ENCODE measurements at places on chromosomes 2 and 18.

- no peak for DNase-seq
These were observed 1.0 kb upstream of the GMPPA start for GRCh38 chr2:219497495-219498279.

GRCh38 chr2:160630801-160631590, 137.4 kb upstream of the RBMS1 start:
- no peak for DNase-seq

DNA sequence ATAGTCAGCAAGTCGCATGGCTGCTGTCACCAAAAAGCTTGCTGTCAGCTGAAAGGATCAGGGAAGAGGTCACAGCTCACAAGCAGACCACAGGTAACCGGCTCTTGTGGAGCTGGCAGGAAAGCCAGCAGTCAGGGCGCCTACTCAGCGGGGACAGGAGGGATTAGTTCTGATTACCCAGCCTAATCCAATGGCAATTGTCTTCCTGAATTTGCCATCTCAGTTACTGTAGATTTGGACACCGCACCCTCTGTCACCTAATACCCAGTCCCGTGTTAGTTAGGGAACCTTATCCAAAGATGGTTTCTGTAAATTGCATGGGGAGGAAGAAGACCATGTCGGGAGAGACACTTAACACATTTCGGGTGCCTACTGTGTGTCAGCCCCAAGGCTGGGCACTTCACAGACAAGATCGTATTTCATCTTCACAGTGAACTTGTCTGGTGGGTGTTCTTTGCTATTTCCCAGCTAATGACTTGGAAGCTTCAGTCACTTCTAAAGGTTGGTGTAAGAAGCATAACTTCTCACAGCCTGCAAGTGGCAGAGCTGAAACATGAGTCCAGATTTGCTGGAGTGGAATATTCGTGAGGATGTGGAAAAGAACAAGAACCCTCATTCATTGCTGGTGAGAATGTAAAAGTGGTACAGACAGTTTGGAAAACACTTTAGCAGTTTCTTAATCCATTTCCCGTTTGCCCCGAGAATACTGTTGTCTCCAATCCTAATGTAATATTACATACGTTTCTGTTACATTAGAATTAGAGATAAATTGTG, 9.9 kb downstream of the ALPK2 start:
- DNase-seq: no peak

DNA sequence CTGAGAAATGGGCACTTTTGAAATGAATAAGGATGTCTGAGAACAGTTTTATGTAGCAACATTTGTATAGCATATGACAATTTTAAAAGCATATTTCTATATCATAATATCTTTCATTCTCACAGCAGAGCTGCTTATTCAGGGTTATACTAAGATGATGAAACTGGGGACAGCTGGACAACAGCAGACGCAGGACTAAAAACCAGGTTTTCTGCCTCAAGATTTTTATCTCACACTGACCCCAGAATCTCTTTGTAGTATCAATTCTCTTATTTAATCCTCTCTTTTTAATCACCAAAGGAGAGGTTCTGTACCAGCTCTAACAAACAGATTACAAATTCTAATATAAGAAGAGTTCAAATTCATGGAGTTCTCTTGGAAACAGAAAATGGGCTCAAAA, 74.2 kb upstream of the TFCP2L1 start:
- DNase-seq: no peak

GRCh38 chr2:109535217-109535946, 78.4 kb downstream of the SEPTIN10 start:
- no peak for DNase-seq

- DNase-seq: no peak
These were observed 369.6 kb upstream of the NRXN1 start for GRCh38 chr2:51401546-51401945.

GRCh38 chr2:12131975-12132374, 385.5 kb downstream of the LPIN1 start:
- no peak for DNase-seq

GRCh38 chr2:158808426-158808825, 13.3 kb downstream of the DAPL1 start:
- DNase-seq: no peak

DNA sequence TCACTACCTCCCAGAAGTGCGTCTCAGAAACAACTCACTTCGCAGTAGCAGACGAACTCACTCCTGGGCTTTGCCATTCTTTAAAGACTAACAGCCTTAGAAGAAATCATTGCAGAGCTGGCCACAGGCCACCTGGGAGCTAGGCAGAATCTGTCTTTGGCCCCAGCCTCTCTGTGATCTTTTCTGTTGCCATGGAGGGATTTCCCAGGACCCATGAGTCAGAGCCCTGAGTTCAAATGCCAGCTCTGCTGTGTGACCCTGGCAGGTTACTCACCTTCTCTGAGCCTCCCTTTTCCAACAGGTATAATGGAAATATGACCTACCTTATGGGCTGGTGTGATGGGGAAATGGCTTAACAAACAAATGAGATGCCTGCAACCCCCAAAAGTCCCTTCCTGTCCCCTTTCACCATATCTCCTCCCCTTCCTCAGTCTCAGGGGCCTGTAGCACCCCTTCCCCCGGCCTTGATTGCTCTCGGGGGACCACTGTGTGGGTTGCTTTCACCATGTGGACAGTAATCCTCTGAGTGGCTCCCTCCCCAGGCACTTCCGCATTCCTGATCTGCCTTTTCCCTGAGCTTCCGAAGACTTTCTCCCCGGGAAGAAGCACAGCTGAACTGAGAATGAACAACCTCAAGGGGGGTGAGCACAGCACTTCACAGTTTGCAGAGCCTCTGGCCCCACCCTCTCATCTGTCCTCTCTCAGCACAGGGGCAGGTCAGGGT, 34.0 kb upstream of the SLC66A3 start:
- no peak for DNase-seq

DNA sequence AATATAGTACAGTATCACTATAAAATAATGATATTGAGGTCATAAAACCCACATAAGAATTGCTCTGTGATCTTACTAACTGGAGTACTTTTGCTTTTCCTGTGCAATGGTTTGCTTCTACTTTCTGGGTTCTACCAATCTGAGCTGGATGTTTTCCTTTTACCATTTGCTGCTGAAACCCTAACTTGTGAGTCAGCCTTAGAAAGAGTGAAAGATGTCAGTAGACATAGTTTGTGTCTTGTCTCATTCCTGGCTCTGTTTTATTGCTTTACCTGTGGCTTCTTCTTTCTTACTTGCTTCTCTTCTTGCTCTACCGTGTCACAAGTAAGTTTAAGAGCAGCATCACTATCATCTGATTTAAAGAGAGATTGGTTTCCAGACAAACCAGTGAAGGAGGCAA, 61.0 kb downstream of the MBD2 start:
- DNase-seq: no peak

DNA sequence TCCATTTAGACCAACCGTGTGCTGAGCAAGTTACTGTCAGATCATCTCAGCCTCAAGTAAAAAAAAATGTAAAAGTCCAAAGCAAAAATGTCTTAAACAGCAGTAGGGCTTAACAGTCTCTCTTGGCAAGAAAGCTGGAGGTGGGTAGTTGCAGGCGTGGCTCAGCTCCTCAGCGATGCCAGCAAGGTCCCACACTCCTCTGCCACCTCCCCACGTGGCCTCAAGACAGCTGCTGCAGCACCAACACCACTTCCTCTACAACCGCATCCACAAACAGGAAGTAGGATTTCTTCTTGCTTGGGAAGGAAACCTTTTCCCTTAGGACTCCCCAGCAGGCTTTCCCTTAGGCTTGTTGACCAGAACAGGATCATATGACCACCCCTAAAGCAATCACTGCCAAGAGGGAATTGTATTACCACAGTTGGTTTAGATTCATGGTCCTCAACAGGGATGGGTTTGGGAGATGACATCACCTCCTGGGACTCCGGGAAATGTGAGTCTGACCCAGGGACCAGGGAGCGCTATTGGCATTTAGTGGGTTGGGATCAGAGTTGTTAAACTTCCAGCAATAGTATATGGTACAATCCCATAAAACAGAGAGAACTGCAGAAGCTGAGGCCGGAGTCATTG, 97.1 kb downstream of the MAPK4 start:
- no peak for DNase-seq

- no peak for DNase-seq
These were observed 45.1 kb downstream of the CDH19 start for GRCh38 chr18:66558773-66559172.

DNA sequence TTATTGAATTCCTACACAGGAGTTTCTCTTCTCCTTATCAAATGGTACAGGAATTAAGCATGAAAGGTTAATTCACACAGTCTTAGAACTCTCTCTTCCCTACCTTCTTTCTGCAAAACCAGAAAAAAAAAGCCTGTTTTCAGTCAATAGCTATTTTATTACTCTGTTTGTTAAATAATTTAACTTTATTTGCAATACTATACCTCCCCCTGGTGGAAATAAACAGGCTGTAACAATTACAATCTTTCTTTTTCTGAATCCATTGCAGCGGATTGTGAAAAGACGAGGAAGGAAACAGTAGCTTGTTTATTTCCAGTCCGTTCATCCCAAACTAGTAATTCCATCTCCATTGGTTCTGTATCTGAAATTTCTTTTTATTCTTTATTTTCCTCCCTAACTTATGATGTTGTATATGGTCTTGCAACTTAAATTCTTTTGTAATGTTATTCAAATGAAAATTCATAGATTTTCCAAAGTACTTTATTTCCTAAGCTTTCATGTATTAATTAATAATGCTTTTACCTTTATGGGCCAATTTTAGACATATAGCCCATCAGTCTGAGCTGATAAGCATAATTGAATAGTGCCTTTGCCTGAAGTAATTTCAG, 165.2 kb downstream of the SH3BP4 start:
- no peak for DNase-seq

GRCh38 chr2:26144953-26145680, 27.8 kb upstream of the GAREM2 start:
- peak; percentile 57 for DNase-seq

DNA sequence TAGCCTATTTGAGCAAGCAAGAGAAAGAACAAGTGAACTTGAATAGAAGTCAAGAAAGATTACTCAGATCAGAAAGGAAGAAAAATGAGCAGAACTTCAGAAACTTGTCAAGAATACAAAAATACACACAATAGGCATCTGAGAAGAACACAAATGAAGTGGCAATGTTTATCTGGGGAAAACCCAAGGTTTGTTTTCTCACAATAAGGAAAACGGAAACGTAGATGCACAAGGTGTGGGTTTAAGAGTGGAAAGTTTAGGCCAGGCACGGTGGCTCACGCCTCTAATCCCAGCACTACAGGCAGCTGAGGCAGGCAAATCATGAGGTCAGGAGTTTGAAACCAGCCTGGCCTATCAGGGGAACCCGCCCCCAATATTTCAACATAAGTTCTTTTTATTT, 159.5 kb upstream of the GYPC start:
- DNase-seq: no peak

- DNase-seq: no peak
These were observed 5.8 kb upstream of the LYG2 start for GRCh38 chr2:99261242-99261641.

- no peak for DNase-seq
These were observed 123.1 kb downstream of the EIPR1 start for GRCh38 chr2:3254442-3254941.

DNA sequence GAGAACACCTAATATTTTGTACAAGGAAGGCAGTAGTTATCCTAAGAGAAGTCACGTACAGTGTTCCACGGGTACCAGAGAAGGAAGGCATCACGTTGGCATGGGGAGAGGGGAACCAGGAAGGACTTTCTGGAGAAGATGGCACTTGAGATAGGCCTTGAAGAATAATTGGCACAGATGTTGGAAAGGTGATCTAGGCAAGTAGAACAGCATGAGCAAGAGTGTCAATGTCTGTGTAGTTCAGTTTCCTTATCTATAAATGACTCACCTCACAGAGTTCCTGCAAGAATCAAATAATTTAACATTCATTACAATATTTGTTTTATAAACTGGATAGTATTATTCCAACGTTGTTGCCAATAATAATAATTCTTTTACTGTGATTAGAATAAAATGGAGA, 48.3 kb upstream of the BZW1 start:
- no peak for DNase-seq

- no peak for DNase-seq
These were observed 294.9 kb downstream of the DYSF start for GRCh38 chr2:71748227-71748626.

DNA sequence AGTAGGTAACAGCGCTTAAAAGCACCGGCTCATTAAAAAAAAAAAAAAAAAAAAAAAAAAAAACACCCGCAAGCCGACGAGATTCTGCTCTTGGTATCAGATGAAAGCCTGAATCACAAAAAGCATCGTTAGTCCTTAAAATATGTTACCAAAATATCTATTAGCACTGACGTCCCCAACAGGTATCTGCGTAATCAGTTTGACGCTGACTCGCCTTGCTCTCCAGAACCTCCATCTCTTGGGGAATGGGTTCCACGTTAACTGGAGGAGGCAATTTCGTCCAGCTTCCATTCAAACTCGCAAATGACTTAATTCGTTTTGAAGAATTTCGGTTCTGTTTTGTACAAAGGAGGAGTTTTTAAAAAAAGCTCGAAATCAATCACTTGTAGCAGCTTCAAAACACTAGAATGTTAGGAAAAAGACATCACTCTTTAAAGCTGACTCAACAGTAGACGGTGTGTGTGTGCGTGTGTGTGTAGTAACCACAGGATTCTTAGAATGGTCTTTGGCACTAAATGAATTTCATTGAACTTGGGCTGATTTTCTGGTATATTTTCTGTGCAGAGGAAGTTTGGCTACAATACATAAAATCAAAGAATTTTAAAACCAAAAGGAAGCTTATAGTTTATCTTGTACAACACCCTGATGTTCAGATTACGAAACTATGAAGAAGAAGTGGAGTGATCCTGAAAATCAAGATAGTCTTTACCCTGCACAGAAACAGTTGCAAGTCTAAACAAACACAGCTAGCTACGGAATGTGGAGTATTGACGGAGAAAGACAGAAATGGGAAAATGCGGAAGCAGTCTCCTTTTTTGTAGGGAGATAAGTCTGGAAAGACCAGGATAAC, 1.1 kb upstream of the PGAP1 start:
- peak; percentile 57 for DNase-seq

GRCh38 chr2:135745545-135745944, 3.9 kb downstream of the UBXN4 start:
- no peak for DNase-seq

DNA sequence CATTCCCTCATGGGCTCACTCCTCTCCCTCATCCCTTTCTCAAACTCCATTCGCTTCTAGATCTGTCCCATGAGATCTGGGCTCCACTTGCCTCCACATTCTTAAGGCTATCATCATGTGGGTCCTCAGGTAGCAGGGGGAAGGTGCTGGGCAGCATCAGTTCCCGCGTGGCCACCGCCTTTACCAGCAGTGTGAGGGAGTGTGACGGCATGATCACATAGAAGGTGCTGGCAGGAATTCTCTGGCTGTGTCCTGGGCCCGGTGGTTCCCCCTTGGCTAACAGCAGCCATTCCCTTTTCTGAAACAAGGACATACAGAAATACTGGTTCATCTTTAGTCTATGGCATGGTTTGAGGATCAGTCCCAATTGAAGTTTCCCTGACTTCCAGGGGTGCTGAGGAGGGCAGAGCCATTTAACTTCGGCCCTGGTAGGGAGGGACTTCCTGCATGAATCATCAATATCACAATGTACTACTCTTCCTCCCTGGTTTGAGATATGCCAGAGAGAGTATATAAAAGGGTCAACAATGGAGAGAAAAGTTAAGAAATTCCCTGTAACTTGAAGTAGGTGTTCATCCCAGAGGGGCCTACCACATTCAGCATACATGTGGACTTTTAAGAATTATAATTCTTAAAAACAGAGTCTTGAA, 7.7 kb downstream of the DOK1 start:
- DNase-seq: no peak
